ENCODE measurements at places on chromosomes 3 and 15.
A peak's percentile ranks its signal among the peaks of the same experiment; 100 is the strongest.

- DNase-seq = no peak
These were observed 1.7 kb upstream of the FAM3D start for GRCh38 chr3:58668247-58668646.

GRCh38 chr15:58988006-58988785, 733 bp downstream of the RNF111 start:
- peak; percentile 39 for DNase-seq

DNA sequence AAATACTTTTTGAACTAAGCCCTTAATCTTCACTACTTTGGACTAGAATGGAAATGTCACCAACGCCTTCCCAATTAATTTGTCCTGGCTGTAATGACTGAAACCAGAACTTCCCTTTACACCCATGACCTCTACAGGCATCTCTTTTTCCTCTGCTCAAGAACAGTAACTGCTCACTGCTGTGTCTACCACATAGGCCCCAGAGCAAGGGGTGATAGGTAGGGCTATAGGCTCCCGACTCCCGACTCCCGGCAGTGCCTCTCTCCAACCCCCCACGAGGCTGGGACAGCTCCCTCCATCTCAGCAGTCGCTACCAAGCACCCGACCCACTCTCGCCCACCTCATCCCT, 384 bp upstream of the LEKR1 start:
- no peak for DNase-seq

DNA sequence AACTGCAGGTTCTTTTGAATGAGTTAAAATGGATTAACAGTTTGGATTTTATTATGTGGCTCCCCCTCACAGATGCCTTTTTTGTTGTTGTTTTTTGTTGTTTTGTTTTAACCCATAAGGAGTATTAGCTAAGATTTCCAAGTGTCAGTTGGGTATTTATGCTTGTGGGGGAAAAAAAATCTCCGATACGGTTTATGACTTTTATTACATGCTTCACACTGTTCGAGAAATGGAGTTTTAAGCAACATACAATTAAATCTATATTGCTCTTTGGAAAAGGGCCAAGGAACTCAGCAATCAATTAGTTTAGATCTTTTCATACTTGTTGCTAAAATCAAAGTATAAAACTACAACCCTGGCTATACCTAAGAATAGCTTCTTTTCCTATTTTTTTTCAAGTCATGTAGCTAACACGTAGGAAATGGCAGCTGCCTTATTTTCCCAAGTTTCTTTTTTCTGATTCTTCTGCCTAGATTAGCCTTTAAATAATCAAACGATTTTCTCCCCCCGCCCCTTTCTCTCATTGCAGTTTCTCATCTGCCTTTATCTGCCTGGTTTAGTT, 16.0 kb downstream of the NR2F2 start:
- no peak for DNase-seq

DNA sequence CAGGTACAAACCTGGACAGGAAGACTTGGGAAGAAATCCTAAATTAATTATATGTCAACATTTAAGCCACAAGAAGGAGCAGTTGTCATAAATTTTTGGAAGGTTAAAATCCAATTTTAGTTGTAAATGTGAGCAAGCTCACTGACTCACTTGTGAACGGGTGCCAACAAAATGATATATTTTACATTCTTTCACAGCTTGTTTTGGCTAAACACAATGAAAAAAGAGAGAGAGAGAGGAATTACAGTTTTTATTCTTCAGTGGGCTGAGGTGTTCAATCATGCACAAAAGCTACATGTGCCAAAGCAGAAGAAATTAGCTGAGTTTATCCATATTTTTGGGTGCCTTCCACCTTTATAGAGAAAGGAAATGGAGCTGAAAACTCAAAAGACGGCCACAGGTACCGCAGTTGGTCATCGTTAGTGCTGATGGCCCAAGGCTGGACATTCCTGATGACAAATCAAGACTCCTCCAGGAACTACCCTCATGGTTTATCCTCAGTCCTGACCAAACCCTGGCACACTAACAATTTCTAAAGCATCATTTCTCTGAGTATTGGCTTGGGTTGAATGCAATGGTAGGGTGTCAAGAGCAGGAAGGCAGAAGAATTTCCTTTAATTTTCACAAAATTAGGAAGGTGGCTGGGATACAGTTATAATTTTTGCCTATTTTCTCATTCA, 37.6 kb upstream of the WNT5A start:
- DNase-seq = no peak

DNA sequence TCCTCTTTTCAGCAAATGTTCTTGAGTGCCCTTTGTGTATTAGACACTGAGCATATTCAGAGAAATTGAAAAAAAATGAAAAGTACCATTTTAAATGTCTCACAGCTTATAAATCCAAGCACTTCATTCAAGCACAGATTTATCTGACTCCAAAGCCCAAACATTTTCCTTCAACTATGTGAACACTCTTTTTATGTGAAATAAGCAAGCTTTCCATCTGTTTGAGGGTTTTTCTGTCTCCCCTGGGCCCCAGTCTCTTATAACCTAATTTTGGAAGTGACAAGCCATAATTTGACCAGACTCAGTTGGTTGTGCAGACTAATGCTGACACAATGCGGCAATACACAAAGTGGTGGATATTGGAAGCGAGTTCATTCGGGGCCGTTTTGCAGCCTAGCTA, 170.3 kb downstream of the CNTN6 start:
- no peak for DNase-seq

DNA sequence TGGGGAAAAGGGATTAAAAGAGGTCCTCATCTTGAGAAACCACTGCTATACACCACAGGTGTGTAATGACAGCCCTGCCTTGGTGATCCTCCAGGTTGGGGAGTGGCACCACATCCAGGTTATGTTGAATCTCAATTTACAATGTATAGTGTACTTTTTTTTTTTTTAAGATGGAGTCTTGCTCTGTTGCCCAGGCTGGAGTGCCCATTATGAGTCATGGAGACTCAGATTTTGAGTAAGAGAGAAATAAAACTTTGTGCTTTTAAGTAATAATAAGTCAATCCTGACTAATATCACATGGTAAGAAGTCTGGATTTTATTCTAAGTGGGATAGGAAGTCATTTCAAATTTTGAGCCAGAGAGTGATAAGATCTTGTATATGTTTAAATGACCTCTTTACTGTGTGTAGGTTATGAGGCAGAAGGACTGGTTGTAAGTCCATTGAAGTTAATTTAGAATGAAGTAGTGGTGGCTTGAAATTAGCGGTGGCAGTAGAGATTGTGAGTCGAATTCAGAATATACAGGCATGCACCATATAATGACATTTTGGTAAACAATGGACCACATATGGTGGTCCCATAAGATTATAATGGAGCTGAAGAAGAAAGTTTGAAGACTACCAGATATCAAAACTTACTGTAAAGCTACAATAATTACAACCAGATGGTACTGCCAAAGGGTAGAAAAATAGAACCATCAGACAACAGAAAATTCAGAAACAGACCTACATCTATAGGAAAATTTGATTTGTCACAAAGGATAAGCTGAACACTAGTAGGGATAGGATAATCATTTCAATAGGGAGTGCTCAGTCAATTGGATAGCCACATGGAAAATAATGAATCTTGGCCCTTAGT, 20.7 kb downstream of the POPDC2 start:
- no peak for DNase-seq

DNA sequence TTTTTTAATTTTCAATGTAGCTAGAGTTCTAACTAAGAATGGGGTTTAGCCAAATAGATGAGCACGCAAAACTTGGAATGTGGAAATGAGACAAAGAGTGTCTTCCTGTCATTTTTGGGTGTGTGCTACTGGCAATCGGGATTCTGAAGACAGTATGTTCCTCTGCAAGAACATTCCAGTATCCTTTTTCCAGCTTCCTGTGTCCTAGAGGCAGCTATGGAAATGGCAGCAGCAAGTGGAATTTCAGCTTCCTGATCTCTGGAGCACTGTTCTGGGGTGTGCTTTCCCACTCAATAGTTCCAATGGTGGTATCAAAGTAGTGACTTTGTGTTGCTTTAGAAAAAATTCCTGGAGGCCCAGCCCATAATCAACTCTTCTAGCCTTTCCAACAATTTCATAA, 642.9 kb upstream of the KCNMB2 start:
- no peak for DNase-seq

- DNase-seq = no peak
These were observed 62.9 kb downstream of the SERPINI1 start for GRCh38 chr3:167798443-167798842.

DNA sequence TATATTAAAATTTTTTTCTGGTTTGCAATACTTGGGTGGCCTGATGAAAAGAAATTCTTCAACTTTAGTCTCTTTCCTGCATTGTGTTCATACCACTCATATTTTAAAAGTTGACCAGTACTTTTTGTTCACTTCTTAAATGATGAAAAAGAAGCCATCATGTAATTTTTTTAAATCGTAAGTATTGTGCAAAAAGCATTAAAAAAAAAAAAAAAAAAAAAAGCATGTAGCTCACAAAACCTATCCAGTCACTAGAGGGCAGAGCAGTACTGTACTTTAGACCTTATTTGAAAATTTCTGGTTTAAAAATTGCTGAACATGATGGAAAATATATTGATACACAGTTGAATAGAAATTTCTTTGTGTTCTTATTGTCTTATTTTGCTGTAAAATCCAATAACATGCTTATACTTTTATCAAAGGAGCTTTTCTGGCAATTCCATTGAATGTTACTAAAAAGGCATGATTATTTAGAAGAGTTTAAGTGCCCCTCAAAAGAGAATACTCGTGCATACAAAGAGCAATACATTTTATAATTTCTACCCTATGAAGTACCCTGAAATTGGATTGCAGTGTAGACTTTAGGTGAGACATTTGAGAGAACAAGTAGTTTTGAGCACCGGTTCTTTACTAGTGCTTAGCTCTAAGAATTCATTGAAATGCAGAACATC, 137.7 kb downstream of the BBX start:
- no peak for DNase-seq

DNA sequence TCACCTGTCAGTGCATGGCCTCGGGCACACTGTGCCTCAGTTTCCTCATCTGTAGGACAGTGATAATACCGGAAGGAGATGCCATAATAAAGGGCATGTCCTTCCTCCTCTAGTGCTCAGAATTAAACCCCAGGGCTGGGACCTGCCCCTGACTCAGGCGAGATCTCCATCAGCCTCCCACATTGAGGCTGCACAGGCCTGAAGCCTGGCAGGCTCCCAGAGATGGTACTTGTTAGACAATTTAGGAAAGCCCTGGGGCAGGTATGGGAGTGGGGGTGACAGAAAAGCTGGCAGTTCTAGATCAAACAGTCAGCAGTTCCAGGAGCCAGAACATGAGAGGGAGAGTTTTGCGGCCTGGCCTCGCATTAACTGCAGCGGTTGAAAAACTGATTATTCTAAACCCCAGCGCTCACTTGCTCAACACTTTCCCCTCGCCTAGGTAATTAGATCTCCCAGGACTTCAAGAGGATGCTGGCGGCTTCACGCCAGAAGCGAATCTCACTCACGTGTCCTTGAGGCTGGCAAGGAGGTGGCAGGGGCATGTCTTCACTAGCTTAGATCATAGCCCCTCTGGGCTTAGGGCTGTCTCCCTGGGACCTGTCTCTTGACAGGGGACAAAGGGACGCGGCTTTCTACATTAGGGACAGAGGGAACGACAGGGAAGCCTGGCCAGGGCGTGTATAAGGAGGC, 73.1 kb downstream of the ATP2B2 start:
- DNase-seq = no peak

- DNase-seq = no peak
These were observed 11.5 kb upstream of the CCR9 start for GRCh38 chr3:45874677-45875346.

- DNase-seq = no peak
These were observed 261.6 kb upstream of the THRB start for GRCh38 chr3:24756101-24756888.

DNA sequence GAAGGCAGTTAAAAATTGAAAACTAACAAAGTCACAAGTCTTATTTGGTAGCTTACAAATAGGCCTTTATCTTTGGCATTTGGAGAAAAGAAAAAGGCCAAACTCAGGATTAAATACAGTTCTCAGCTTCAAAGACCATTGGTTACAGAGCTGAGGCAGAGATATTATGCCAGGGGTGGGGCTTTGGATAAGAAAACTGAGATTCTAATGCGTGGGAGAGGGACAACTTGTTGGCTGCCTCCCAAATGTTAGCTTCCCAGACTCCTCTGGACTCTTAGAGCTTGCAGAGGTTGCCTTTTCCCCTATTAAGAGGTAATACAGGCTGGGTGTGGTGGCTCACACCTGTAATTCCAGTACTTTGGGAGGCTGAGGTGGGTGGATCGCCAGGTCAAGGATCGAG, 231.8 kb downstream of the SQOR start:
- DNase-seq = no peak

- no peak for DNase-seq
These were observed 60.3 kb downstream of the LSM3 start for GRCh38 chr3:14238930-14239329.

- no peak for DNase-seq
These were observed 739.4 kb downstream of the MCTP2 start for GRCh38 chr15:94970802-94971201.

- DNase-seq = no peak
These were observed 2.2 kb downstream of the CHRNA5 start for GRCh38 chr15:78567531-78567930.

DNA sequence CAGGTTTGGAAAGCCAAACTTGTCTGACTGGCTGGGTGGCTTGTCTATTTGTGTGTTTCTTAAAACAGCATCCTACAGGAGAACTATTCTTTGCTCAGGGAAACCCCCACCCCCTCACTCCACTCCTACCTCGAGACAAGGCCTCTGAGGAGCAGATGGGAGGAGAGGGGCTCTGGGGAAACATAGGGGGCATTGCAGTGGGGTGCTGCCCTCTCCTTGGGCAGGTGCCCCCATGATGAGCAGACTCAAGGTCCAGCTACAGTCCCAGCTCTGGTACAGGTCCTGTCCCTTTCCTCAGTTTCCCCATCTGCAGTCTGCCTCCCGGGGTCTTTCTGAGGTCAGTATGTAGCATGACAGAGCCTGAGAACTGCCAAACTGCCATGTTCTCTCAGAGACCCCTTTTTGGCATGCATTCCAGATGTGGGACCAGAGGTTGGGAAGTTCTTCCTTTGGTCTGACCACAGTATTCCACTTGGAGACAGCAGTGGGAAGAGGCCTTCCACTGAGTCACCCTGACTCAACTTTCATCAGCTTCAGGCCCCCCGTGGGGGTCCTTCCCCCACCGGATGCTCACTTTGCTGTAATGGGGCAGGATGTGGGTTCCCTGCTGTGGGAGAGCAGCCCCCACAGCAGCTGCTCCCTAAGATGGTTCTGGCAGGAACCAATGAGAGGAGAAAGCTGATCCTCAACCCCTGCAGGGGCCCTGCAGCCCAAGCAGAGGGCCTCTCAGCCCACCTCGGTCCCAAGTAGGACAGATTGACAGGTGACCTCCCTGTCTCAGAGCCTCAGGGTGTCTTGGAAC, 32.3 kb upstream of the CYP11A1 start:
- DNase-seq = peak; percentile 55

- DNase-seq = no peak
These were observed 74.3 kb upstream of the P2RY1 start for GRCh38 chr3:152760591-152760990.

- no peak for DNase-seq
These were observed 30.5 kb downstream of the ATP2B2 start for GRCh38 chr3:10474847-10475246.

- DNase-seq = no peak
These were observed 115.6 kb downstream of the NLGN1 start for GRCh38 chr3:173513123-173513522.
